Left renal pelvis (tissue), 4 donors: ENCODE measurements at places on chromosomes 7 and 10. TPM values are rescaled to one million over a fixed set of nuclear protein-coding genes. Genes with fewer than 3 reads are reported as not detected.
A peak's percentile ranks its signal among the peaks of the same experiment; 100 is the strongest.

- DNase-seq = no peak
Measured at GRCh38 chr7:41873741-41874140, 170.9 kb upstream of the INHBA start.

DNA sequence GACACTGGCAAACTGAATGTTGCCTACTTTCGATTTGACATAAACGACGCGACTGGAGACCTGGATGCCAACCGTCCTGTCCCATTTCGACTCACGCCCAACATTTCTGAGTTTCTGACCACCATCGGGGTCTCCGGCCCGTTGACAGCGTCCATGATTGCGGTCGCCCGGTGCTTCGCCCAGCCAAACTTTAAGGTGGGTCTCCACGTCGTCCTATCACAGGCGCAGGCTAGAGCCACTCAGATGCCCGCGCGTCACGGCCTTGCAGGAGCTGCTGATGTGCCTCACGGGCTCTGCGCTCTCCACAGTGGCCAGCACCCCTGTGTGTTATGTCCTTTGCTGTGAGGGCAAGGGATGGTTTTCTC is 132.6 kb downstream of the SMURF1 start:
- DNase-seq = no peak

- DNase-seq = peak; percentile 22
Measured at GRCh38 chr10:121926671-121927317, 1.0 kb downstream of the ATE1 start.

GRCh38 chr10:33494694-33495265 is 160.3 kb upstream of the NRP1 start:
- no peak for DNase-seq

DLX5 gene
- 0.90 TPM for polyA plus RNA-seq

DNA sequence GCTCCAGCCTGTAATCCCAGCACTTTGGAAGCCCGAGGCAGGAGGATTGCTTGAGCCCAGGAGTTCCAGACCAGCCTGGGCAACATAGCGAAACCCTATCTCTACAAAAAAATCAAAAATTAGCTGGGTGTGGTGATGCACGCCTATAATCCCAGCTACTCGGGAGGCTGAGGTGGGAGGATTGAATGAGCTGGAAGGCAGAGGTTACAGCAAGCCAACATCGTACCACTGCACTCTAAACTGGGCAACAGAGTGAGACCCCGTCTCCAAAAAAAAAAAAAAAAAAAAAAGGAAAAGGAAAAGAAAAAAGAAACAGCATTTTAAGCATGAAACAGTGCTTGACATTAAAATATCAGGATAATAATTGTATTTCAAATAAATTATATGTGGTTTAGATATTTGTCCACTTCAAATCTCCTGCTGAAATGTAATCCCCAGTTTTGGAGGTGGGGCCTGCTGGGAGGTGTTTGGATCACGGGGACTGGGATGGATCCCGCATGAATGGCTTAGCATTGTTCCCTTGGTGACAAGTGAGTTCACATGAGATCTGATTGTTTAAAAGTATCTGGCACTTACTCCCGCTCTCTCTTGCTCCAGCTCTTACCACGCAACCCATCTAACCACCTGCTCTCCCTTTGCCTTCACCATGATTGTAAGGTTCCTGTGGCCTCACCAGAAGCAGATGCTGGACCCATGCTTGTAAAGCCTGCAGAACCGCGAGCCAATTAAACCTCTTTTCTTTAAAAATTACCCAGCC is 103.4 kb downstream of the SRPK2 start:
- DNase-seq = no peak
